ENCODE measurements at places on chromosomes 7 and 10. TPM values are rescaled to one million over a fixed set of nuclear protein-coding genes. Genes with fewer than 3 reads are reported as not detected.

SCART1 gene
- total RNA-seq = 1.6 TPM

LGI1 gene
- total RNA-seq = 0.16 TPM

C7orf33 gene
- total RNA-seq = not detected

CLRN3 gene
- total RNA-seq = not detected

ANKRD22 gene
- total RNA-seq = 0.33 TPM

ITGB8 gene
- total RNA-seq = 79.2 TPM

CCDC146 gene
- total RNA-seq = 2.0 TPM

IFIT1B gene
- not detected for total RNA-seq

GSAP gene
- total RNA-seq = 3.2 TPM

CDHR1 gene
- total RNA-seq = not detected

DNA sequence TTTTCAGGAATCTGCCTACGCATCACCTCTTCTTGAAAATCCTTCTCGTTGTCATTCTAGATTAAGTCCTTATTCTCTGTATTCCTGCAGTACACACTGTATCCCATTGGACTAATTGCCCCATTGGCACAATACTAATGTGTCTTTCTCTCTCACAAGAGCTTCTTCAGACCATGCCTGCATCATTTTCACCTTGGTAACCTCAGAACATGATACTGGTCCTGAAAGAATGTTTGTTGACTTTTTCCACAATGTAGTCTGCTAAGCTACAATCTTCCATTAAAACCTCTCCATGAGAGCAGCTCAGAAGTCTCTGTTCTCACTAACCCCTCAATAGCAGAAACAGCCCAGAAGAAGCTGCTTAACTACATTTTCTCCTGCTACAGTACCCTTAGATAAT is 270.7 kb downstream of the PCDH15 start:
- DNase-seq = no peak

GRCh38 chr7:112550468-112551060 is 69.8 kb downstream of the LSMEM1 start:
- peak; percentile 83 for DNase-seq

DNA sequence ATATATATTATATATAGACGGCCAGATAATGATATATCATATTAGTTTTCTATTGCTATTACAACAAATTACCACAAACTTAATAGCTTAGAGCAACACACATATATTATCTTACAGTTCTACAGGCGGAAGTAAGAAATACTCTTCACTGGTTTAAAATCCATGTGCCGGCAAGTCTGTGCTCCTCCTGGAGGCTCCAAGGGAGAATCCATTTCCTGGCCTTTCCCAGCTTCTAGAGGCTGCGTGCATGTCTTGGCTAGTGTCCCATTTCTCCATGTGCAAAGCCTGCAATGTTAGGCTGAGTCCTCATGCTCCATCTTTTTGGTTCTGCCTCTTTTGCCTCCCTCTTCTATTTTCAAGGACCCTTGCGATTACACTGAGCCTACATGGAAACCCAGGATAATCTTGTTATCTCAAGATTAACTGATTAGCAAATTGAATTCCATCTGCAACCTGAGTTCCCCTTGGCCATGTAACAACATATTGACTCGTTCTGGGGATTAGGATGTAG is 23.9 kb upstream of the PNLIPRP3 start:
- no peak for DNase-seq

DNA sequence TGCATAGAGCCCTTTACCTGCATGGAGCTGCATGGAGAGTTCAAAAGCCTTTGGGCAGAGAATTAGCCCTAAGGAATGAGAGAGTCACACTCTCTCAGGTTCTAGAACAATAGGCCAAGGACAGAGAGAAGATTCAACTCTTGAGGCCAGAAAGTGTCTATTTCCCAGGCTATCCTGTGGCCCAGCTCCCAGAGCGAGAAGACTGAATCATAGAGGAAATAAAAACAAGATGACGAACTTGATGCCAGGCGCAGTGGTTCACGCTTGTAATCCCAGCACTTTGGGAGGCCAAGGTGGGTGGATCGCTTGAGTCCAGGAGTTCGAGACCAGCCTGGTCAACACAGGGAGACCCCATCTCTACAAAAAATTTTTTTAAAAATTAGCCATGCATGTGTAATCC is 18.3 kb upstream of the PODXL start:
- peak; percentile 39 for DNase-seq

DNA sequence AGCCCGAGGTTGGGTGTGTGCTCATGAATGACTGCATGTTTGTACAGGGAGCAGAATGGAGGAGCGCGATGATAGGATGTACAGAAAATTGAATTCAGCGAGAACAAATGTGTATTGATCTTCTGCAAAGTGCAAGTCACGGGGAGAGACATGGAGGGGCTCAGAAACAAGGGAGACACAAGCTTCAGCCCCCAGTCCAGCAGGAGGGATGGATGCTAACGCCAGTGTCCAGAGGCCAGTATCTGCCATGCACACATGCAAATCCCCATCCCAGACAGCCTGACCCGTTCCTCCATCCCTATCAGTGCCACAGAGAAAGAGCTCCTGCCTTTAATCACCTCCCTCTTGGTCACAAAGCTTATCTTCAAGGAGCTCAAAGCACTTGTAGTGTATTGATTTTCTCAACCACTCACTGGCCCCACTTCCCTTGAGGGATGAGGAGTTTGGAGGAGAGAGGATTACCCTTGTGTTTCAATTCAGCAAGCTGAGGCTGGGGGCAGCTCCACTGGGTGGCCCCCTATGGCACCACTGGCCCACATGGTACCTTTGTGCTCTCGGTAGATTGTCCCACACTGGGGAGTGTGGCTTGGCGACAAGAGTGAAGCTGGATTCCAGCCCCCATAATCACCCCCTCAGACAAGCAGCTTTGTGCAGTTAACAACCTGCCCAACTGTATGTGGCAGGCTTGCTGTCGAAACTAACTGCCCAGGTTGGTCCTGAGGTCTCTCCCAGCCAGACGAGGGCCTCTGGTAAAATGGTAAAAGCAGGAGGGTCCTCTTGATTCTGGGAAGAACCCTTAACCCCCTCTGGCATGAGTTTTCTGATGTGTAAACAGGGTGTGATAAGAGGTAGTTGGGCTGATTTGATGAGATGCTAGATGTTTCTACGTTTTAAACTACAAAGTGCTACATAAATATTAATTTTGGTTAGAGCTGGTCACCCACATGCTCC is 151.6 kb upstream of the UNC5B start:
- no peak for DNase-seq

DNA sequence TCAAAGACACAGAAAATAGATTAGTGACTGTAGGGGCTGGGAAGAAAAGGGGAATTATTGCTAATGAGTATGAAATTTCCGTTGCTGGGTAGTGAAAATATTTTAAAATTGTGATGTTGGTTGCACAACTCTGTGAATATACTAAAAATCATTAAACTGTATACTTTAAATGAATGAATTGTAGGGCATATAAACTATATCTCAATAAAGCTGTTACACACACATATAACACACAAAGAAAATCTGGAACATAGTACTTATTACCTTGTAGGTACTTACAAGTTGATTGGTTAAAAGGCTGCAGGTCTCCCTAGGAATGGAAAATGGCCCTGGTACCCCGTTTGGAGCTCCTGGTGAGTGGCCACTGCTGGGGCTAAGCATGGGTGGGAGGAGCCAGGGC is 27.1 kb upstream of the VCL start:
- no peak for DNase-seq

GRCh38 chr10:77431980-77432797 is 205.4 kb downstream of the KCNMA1 start:
- DNase-seq = no peak

GRCh38 chr7:108723381-108723814 is 153.7 kb downstream of the DNAJB9 start:
- no peak for DNase-seq

DNA sequence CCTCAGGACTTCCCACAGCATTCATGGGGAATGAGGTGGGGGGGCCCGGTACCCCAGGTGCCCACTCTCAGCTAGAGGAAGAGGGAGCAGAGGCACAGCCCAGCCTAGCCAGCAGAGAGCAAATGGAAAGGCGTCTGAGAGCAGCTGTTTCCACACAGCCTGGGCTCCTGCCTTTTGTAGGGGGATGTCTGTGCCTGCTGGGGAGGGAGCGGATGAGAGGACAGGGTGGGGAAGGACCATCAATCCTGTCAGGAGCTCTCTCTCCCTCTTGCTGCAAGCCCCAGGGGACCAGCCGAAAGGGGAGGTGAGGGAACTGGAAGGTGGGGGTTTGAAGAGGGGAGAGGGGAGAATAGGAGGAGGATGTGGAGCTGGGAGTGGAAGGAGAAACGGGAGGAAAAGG is at the start of gene PKD2L1:
Gene PKD2L1, minus strand, starts transcription at position 150 of the 400 bp plus-strand sequence. Its CDS starts 125 bp downstream, at position 25.
- no peak for DNase-seq

DNA sequence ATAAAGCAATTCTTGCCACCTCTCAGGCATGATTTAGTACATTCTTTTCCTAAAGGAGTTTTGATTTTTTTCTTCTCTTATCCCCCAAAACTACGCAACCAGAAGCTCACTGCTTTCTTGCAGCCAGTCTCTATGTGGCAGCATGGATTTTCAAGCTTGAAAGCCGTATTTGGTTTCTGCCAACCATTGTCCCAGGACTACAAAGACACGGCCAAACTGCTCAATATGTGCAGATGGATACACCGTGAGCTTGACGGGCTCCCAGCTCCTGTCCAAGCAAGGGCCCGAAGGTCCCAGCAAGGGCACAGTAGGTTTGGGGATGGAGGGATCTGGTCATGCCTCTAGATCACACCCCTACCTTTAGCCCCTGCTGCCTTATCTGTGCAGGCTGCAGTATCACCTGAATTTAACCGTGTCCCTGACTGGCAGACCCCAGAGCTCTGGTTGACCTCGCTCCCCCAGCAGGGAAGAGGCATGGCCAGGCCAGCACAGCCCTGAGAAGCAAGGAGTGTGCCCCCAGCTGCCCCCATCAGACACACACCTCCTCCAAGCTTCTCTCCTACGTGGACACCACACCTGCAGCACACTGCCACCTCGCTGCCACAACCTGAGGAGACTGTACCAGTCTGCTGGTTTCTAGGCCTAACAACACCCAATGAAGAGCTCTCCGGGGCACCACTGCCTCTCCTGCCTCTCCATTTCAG is 86.8 kb downstream of the COBL start:
- no peak for DNase-seq

- DNase-seq = no peak
These were observed 134.4 kb downstream of the SLC16A9 start for GRCh38 chr10:59575269-59575668.

DNA sequence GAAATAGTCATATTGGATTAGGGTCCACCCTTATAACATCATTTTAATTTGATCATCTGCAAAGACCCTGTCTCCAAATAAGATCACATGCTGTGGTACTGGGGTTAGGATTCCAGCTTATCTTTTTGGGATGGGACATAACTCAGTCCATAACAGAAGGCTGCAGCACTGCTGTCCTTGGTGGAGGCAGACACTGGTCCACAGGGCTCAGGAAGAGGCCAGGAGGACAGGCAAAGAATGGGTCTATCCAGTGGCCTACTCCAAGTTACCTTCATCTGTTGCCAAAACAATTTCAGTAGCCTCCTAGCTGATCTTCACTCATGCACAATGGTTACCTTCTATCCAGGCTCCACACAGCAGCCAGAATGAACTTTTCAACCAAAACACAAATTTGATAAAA is 387.0 kb downstream of the GRID1 start:
- DNase-seq = no peak

DNA sequence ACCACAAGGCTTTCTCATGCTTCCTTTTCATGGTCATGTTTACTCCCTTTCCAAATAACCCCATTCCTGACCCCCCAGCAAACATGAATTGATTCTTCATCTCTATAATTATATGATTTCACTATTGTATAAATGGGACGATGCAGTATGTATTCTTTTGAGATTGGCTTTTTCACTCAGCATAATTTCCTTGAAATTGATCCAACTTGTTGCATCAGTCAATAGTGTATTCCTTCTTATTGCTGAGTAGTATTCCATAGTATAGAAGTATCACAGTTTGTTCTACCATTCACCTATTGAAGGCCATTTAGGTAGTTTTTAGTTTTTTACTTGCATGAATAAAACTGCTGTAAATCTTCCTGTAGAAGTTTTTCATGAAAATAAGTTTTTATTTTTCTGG is 264.7 kb downstream of the BAMBI start:
- no peak for DNase-seq

- DNase-seq = no peak
These were observed 192.9 kb upstream of the PLXDC2 start for GRCh38 chr10:19623321-19623720.

DNA sequence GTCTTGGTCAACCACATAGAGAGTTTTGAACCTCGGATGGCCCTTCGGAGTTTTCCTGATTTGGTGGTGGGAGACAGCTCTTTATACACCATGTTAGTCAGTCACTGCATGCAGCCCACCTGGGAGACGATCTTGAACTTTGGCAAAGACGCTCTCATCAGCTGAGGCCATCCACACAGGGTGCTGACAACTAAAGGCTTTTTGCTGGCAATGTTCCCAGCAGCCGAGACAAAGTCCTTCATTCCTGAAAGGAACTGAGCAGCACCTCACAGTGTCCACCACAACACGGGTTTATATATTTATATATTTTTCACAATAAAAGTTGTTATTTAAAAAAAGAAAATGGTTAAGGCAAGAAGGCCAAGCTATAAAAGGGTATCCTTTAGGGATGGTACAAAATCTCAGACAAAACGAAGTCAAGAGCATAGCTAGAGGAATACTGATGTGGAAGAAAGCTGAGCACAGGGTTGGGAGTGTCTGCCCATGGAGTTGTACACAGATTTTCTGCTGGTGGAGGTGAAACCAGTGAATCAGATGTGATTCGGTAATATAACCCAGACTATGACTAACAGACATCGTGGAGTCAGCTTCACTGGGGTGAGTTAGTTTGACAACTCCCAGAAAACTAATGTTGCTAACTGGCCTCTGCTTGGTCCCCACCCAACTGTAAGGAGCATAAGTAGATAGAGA is 27.4 kb upstream of the CAPZA2 start:
- DNase-seq = peak; percentile 42

DNA sequence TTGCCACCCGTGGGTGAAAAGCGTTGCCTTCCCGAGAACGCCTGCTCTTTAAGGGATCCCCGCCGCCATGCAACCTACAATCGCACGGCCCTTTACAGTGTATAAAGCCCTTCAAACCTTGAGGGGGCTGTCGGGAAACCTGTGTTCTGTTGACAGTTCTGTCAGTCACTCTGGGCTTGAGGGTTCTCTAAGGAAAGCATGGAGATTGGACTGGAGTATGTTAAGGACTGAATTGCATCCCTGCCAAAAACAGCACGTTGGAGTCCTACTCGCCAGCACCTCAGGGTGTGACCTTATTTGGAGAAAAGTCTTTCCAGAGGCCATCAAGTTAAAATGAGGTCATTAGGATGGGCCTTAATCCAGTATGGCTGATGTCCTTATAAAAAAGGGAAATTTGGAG is 70.6 kb downstream of the PFKFB3 start:
- DNase-seq = peak; percentile 38

DNA sequence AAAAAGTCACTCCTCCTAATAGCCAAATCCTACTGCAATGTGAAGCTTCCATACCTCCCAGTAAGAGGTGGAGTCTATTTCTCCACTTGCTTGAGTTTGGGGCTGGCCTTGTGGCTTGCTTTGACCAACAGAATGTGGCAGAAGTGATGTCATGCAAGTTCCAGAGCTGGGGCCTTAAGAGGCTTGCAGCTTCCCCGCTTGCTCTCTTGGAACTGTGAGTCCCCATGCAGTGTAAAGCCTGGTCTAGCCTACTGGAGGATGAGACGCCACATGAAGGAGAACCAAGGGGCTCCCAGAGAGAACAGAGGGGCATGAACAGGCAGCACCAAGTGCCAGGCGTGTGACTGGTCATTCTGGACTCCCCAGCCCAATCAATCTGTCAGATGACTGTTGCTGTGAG is 58.6 kb upstream of the OPALIN start:
- no peak for DNase-seq

Data from fibroblast of the aortic adventitia (primary cell).